ENCODE measurements at places on chromosomes 2 and 18. TPM values are rescaled to one million over a fixed set of nuclear protein-coding genes. Genes with fewer than 3 reads are reported as not detected.

- peaks cover 45% of the 10 kb centered on the region for H3K4me1 ChIP-seq
- no peak for DNase-seq
- no peak overlapping the region for H3K4me3 ChIP-seq
- H3K36me3 ChIP-seq, result no peaks in the 10 kb centered on the region
Observed at GRCh38 chr2:16625201-16625729, 40.4 kb downstream of the CYRIA start.

- no peaks in the 10 kb centered on the region for H3K27me3 ChIP-seq
- DNase-seq, result no peak
- H3K27ac ChIP-seq, result no peak overlapping the region
- no peaks in the 10 kb centered on the region for H3K4me1 ChIP-seq
- no peak overlapping the region for H3K4me3 ChIP-seq
Observed at GRCh38 chr2:201668402-201668910, 25.2 kb upstream of the TMEM237 start.

- H3K27ac ChIP-seq, result no peak overlapping the region
- H3K36me3 ChIP-seq, result no peaks in the 10 kb centered on the region
- peaks cover 2% of the 10 kb centered on the region for H3K27me3 ChIP-seq
- DNase-seq, result no peak
- no peaks in the 10 kb centered on the region for H3K4me1 ChIP-seq
Observed at GRCh38 chr2:38165698-38166097, 89.7 kb upstream of the CYP1B1 start.

- H3K27ac ChIP-seq, result no peak overlapping the region
- no peaks in the 10 kb centered on the region for H3K27me3 ChIP-seq
- DNase-seq, result no peak
- H3K36me3 ChIP-seq, result peaks cover 12% of the 10 kb centered on the region
Observed at GRCh38 chr2:44553456-44553855, 191.7 kb downstream of the CAMKMT start.

DNA sequence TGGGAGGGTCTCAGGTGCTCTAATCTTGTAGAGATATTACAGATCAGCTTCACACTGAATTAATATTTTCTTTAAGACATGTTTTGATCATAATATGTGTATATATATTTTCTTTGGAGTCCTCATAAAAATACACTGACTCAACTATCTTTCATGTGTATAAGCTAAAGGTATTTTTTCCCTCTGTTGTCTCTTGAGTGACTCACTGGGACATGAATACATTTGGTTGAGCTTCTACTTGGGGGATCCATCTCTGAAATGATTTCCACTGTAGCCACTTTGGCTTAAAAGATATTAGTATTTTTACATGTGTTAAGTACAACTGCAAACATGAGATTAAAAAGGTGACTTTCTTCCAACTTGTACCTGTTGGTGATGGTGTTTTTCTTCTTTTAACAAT is 140.8 kb downstream of the TTN start:
- H3K4me1 ChIP-seq, result no peaks in the 10 kb centered on the region
- H3K27ac ChIP-seq, result no peak overlapping the region
- DNase-seq, result no peak

DNA sequence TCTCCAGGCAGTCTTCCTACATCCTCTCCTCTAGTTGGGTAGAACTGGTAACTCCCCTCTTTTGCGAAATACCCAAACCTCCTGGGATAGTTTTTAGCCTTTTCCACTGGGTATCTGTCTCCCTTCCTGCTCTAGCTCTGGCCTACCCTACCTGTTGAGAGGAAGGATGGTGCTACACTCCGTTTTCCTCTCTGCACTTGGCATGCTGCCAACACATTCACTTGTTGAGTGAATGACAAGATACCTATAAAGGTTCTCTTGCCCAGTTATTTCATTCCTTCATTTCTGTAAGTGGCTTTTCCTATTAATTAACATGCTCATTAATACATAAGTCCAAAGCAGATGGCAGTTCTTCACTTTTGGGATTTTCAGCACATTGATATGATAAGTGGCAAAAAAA is 293.8 kb downstream of the CNTNAP5 start:
- no peaks in the 10 kb centered on the region for H3K4me1 ChIP-seq
- no peak overlapping the region for H3K4me3 ChIP-seq
- no peak overlapping the region for H3K27ac ChIP-seq
- DNase-seq, result no peak
- H3K36me3 ChIP-seq, result no peaks in the 10 kb centered on the region
- no peaks in the 10 kb centered on the region for H3K27me3 ChIP-seq

DNA sequence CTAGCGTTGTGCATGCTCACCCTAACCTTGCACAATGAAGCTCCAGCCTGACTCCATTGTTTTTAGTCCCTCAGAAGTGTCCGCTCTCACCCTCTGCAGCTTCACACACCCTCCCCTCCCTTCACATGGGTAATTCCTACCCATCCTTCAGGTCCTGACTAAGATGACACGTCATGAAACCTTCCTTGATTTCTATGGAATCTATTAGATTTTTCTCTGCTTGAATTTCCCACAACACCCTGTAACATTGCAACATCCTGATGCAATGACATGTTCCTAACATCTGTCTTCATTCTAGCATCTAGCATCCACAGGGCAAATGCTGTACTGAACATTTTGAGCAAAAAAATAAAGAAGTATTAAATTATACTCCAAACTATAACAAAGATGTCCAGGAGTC is 77.0 kb upstream of the PID1 start:
- no peaks in the 10 kb centered on the region for H3K36me3 ChIP-seq
- H3K4me3 ChIP-seq, result no peak overlapping the region
- DNase-seq, result no peak
- H3K27ac ChIP-seq, result no peak overlapping the region
- H3K4me1 ChIP-seq, result no peaks in the 10 kb centered on the region

DNA sequence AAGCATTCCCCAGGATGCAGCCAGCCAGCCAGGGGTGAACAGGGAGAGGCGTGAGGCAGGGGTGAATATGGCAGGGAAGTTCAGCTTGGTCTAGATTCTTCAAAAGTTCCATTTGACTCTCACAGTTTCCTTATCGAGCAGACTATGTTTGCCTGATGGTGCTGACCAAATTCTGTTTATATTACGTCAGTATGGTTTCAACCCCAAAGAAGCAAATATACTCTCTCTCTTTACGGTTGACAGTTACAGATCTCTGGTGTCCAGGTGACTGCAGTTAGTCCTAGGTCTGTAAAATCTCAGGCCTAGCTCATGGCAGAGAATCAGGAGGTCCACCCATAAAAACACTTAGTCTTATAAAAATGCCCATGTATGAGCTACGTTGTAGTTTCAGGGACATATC is 38.3 kb upstream of the DNMT3A start:
- H3K4me3 ChIP-seq, result no peak overlapping the region
- H3K27ac ChIP-seq, result no peak overlapping the region
- no peak for DNase-seq
- H3K4me1 ChIP-seq, result peaks cover 28% of the 10 kb centered on the region
- H3K36me3 ChIP-seq, result peaks cover 10% of the 10 kb centered on the region
- H3K27me3 ChIP-seq, result no peaks in the 10 kb centered on the region

GRCh38 chr2:24176326-24176725 is 1.5 kb downstream of the FAM228A start:
- no peaks in the 10 kb centered on the region for H3K36me3 ChIP-seq
- no peak for DNase-seq
- no peak overlapping the region for H3K4me3 ChIP-seq
- peaks cover 5% of the 10 kb centered on the region for H3K27me3 ChIP-seq
- no peak overlapping the region for H3K27ac ChIP-seq

EFHD1 gene
- 1.3 TPM for total RNA-seq

NEB gene
- total RNA-seq, result 0.22 TPM

SERPINB4 gene
- total RNA-seq, result not detected

KLHL41 gene
- total RNA-seq, result not detected

Measured in activated naive CD4-positive, alpha-beta T cell treated with anti-CD3 and anti-CD28 coated beads for 36 hours (primary cell).